ENCODE measurements at places on chromosomes 2 and 18.

GRCh38 chr18:79604913-79605880 is 74.4 kb upstream of the CTDP1 start:
- no peak for DNase-seq

GRCh38 chr2:232761301-232761907 is 15.0 kb downstream of the KCNJ13 start:
- peak; percentile 31 for DNase-seq

- no peak for DNase-seq
Observed at GRCh38 chr2:232116852-232117251, 155.3 kb downstream of the DIS3L2 start.

- no peak for DNase-seq
Observed at GRCh38 chr2:7437141-7437540, 519.9 kb downstream of the RNF144A start.

- DNase-seq, result no peak
Observed at GRCh38 chr2:83572400-83572799, 886.7 kb downstream of the SUCLG1 start.

- no peak for DNase-seq
Observed at GRCh38 chr18:6682437-6683111, 46.9 kb upstream of the ARHGAP28 start.

GRCh38 chr2:42360493-42360889 is 526 bp downstream of the COX7A2L start:
- no peak for DNase-seq

DNA sequence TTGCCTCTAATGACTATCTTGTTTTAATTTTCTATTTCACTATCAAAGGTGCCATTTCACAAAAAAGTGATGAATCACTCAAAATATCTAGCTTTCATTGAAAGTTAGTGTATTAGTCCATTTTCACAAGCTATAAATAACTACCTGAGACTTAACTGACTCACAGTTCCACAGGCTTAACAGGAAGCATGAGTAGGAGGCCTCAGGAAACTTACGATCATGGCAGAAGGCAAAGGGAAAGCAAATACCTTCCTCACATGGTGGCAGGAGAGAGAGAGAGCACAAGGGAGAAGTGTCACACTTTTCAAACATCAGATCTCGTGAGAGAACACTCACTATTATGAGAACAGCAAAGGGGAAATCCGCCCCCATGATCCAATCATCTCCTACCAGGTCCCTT is 1220.4 kb upstream of the ZEB2 start:
- no peak for DNase-seq

Measured in activated CD4-positive, alpha-beta T cell treated with anti-CD3 and anti-CD28 coated beads, Interleukin-2, amount 50 U/mL, for 48 hours (primary cell).